ENCODE measurements at places on chromosomes 1 and 21.

- peak overlapping the region; percentile 79 for H3K27ac ChIP-seq
- H3K4me3 ChIP-seq, result peak overlapping the region; percentile 15
- no peaks in the 10 kb centered on the region for H3K36me3 ChIP-seq
These were observed 19.8 kb downstream of the ATP6V1G3 start for GRCh38 chr1:198520524-198521254.

DNA sequence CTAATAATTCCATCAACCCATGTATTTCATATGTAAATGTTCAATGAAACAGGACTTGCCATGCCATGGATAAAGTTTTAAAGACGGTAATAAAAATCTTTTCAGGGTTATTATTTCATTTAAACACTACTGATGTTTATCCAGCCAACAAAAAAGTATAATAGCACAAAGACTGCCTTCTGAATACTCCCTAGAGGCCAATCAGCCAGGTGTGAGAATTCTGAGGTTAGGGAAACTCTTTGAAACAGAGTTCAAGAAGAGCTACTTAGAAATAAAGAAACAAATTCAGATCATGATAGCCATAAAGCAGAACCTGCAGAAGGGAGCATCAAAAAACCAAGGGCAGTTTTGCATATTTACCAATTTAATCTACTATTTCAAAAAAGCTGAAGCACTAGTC is 48.7 kb downstream of the AKT3 start:
- no peak for DNase-seq
- H3K27me3 ChIP-seq, result no peaks in the 10 kb centered on the region
- peaks cover 13% of the 10 kb centered on the region for H3K4me1 ChIP-seq
- no peak overlapping the region for H3K4me3 ChIP-seq

DNA sequence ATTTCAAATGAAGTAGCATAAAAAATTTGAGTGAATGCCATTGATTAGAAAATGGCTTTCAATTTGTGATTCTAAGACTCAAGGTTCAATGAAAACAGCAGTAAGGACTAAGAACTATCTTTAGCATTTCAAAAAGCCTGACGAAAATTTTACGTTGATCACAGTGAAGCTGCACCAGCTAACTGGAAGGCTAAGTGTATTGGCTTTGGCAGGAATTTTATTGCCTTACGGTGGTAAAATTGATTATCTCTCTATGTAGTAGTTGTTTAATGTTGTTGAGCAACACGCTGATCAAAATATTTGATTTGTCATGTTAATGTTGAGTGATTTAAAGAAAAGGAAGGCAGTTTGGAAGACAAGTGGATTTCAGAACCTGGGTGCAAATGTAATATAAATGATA is 49.6 kb downstream of the ATG4C start:
- no peak for DNase-seq
- no peaks in the 10 kb centered on the region for H3K36me3 ChIP-seq
- no peak overlapping the region for H3K27ac ChIP-seq
- H3K27me3 ChIP-seq, result no peaks in the 10 kb centered on the region

- DNase-seq, result no peak
- no peaks in the 10 kb centered on the region for H3K4me1 ChIP-seq
These were observed 200.4 kb upstream of the FGGY start for GRCh38 chr1:59096501-59096900.

DNA sequence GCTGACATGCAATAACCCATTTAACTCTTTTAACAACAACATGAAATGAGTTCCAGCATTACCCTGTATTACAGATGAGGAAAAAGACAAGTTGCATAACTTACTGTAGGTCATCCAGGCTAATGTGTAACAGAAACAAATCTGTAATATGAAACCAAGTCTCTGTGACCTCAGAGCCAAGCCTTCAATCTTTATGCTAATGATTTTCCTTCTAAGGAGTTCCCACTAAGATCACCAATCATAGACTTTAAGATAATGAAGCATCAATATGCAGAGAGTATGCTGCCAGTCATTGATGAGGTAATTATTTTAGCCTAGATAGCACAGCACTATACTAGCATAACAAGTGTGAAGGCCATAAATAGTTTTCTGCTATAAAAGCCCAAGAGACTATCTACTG is 35.6 kb upstream of the RNPC3 start:
- H3K27ac ChIP-seq, result no peak overlapping the region
- peaks cover 2% of the 10 kb centered on the region for H3K27me3 ChIP-seq
- DNase-seq, result no peak
- no peak overlapping the region for H3K4me3 ChIP-seq

DNA sequence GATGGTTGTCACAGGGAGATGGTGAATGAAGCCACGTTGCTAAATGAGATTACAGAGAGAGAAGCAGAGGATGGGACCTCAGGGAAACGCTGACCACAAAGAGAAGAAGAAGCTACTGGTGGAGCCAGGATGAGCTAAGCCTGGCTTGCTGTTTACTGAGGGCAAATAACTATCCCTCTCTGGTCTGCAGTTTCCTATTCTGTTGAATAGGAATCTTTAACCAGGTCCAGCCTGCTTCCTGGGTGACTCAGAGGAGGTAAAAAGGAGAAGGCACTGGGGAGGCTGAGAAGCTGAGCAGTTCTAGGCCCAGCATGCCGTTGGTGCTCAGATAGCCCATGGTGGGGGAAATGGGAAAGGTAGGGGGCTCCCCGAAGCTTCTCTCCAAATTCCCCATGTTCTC is 29.6 kb downstream of the DMBX1 start:
- H3K4me1 ChIP-seq, result peaks cover 10% of the 10 kb centered on the region
- no peaks in the 10 kb centered on the region for H3K36me3 ChIP-seq
- no peak overlapping the region for H3K4me3 ChIP-seq
- no peak for DNase-seq
- H3K27me3 ChIP-seq, result peaks cover 56% of the 10 kb centered on the region

- H3K27me3 ChIP-seq, result peaks cover 6% of the 10 kb centered on the region
- H3K27ac ChIP-seq, result no peak overlapping the region
- H3K4me1 ChIP-seq, result peaks cover 6% of the 10 kb centered on the region
- no peak for DNase-seq
- H3K4me3 ChIP-seq, result no peak overlapping the region
These were observed 40.3 kb upstream of the SPOCD1 start for GRCh38 chr1:31856140-31856539.

DNA sequence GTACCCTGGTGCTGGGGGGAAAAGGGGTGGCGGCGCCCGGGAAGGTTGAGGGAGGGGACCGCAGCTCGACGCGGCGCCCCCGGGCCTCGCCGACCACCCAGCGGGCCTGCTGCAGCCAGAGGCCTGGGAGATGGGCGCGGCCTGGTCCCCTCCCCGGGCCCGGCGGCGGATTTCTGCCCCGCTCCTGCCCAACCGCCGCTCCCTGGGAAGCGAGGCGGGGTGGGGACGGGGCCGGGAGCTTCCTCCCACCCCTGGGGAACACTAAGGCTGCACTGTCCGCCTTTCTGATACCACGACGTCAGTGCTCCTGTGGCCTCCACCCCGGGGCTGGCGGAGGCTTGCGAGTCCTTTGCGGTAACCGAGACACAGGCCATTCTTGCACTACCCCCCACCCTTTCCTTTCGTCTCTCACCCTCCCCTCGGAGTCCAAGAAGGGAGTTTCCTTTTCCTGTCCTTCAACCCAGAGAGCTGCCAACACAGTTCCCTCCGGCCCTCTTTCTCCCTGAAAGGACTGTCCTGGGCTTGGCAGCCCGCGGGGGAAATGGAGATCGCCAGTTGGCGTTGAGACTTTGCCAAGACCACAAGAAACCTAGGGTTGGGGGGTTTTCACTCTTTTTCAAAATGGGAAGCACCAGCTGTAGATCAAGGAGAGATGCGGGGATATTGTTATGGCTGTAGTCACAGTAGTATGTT is 742 bp downstream of the SH3GLB1 start:
- peaks cover 4% of the 10 kb centered on the region for H3K4me1 ChIP-seq
- peak overlapping the region; percentile 87 for H3K27ac ChIP-seq
- H3K27me3 ChIP-seq, result no peaks in the 10 kb centered on the region
- DNase-seq, result peak; percentile 29
- H3K36me3 ChIP-seq, result no peaks in the 10 kb centered on the region

DNA sequence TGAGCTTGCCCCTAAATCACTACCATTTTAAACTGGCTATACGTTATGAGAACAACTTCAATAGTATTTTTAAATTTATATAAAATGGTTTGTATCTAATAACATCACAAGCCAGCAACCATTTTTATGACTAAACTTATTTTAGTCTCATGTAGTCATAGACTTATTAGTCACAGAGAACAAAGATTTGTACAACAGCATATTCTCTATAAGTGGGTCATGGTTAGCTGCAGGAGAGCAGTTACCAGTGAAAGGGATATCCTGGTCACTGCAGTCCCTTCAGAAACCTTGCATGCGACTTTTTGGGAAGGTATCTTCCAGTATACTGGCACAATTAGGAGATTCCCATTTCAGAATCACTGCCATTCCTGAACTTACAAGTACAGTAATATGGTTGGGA is 90.0 kb downstream of the HFM1 start:
- no peak for DNase-seq
- H3K27ac ChIP-seq, result no peak overlapping the region
- no peaks in the 10 kb centered on the region for H3K27me3 ChIP-seq
- H3K4me1 ChIP-seq, result no peaks in the 10 kb centered on the region

- no peak overlapping the region for H3K27ac ChIP-seq
- DNase-seq, result no peak
- H3K27me3 ChIP-seq, result no peaks in the 10 kb centered on the region
- no peak overlapping the region for H3K4me3 ChIP-seq
These were observed 736.3 kb downstream of the LTN1 start for GRCh38 chr21:28256420-28256831.

DNA sequence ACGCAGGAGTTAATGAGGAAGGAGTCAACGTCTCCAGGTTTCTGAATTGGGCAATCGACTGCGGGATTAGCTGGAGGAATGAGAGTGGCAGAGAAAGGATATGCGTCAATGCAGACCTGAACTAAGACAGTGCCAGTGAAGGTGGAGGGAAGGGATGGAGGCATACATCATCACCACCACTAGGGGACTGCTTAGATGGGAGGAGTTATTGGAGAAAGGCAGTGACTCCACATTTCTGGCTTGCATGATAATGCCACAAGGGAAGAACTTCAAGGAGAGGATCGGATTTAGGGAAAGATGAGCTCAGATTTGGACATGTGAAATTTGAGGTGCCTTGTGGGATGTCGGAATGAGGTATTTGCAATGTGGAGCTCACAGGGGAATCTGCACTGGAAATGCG is 17.5 kb downstream of the VASH2 start:
- DNase-seq, result no peak
- H3K4me1 ChIP-seq, result no peaks in the 10 kb centered on the region
- no peak overlapping the region for H3K4me3 ChIP-seq
- no peak overlapping the region for H3K27ac ChIP-seq
- peaks cover 21% of the 10 kb centered on the region for H3K27me3 ChIP-seq

GRCh38 chr1:151729966-151730291 is 8.6 kb downstream of the RIIAD1 start:
- no peaks in the 10 kb centered on the region for H3K36me3 ChIP-seq
- no peaks in the 10 kb centered on the region for H3K4me1 ChIP-seq
- DNase-seq, result no peak
- peaks cover 35% of the 10 kb centered on the region for H3K27me3 ChIP-seq

DNA sequence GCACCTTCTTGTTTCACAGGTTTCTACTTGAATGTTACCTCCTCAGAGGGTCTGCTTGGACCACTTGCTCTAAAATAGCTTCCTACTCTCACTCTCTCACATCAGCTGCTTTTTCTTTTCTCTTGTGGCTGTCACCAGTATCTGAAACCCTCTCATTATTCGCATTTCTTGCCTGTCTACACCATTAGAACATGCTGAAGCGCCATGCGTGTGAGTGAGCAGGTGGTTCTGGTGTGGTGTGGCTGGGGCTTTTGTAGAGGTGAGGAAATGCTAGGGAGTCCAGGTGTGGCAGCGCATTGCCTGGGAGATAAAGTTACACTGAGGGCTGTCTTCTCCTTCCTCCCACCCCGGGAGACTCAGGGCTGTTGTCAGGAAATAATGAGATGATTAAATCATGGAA is 4.1 kb downstream of the ZNF362 start:
- peaks cover 9% of the 10 kb centered on the region for H3K4me1 ChIP-seq
- no peak overlapping the region for H3K4me3 ChIP-seq
- H3K27me3 ChIP-seq, result no peaks in the 10 kb centered on the region

DNA sequence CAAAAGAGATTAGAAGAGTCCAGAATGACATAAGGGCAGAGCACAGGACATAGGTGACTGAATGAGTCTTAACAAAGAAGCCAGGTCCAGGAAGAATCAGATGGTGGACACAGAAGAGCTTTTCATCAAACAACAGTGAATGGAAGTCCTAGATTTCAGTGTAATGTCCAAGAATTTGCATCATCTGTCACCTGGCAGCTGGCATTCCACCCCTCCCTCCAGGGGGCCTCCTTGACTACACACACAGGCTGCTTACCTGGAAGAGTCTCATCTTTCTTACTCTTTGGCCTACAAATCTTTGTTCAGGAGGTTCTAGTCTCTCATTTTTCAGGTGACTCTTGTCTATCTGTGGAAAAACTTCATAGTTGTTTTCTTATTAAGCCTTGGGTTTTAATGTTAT is 36.2 kb downstream of the GORAB start:
- peaks cover 11% of the 10 kb centered on the region for H3K27me3 ChIP-seq
- DNase-seq, result no peak
- H3K4me1 ChIP-seq, result no peaks in the 10 kb centered on the region

DNA sequence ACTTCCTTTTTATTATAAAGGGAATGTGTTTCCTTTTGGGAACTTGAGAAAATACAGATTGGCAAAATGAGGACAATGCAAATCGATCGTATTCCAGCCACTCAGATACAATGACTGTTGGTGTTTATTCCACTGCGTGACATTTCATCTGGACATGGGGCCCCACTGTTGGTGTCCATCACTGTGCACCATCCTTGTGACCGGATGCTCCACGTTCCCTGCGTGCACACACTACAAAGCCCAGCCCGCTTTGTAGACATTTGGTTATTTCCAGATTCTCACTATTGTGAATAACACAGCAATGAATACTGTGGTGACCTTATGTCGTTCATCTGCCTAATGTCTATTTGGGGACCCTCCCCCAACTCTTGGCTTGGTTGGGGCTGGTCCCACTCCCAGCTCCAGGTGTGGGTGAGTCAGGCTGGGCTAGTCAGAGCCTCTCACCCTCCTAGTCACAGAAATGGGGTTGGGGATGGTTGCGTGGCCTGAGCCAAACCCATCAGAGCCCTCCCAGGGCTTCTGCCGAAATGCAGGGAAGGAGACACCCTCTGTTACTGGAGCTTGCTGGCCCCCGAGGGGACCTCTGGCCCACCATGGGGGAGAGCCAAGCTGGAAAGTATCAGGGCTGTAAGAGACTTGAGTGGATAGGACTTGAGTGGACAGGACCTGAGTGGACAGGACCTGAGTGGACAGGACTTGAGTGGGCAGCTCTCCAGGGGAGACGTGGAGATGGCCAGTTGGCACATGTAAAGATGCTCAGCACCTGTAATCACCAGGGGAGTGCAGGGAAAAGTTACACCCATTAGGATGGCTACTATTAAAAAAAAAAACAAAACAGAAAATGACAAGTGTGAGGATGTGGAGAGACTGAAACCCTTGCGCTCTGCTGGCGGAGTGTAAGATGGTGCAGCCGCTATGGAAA is 57.1 kb upstream of the ADARB1 start:
- H3K4me1 ChIP-seq, result peaks cover 7% of the 10 kb centered on the region
- no peak overlapping the region for H3K27ac ChIP-seq
- no peaks in the 10 kb centered on the region for H3K36me3 ChIP-seq
- no peak for DNase-seq

- no peaks in the 10 kb centered on the region for H3K27me3 ChIP-seq
- no peak for DNase-seq
- H3K27ac ChIP-seq, result no peak overlapping the region
- H3K4me1 ChIP-seq, result peaks cover 3% of the 10 kb centered on the region
- no peaks in the 10 kb centered on the region for H3K36me3 ChIP-seq
These were observed 44.8 kb upstream of the SPOCD1 start for GRCh38 chr1:31860581-31860980.

Measured in T-cell (primary cell).